Stimulated activated CD4-positive, alpha-beta T cell treated with anti-CD3 and anti-CD28 coated beads, Interleukin-1b, Interleukin-23, amount 100 ng/mL, for 48 hours (primary cell): ENCODE measurements at places on chromosomes 7 and 10.

DNA sequence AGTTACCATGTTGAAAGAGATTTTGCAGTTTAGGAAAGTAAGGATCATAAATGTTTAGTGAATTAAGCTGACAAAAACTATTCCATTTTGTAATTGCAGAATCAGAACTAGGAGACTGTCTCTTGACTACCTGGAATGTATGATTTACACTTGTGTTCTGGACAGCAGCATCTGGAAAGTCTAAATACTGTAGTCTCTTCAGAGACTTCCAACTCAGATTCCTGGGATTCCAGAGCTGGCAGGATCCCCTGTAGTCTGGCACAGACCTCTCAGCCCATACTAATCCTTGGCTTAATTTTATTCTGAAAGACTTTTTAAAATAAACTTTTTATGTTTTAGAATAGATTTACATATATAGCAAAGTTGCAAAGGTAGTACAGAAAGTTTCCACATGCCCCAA, 452.7 kb downstream of the DPP6 start:
- DNase-seq, result no peak

DNA sequence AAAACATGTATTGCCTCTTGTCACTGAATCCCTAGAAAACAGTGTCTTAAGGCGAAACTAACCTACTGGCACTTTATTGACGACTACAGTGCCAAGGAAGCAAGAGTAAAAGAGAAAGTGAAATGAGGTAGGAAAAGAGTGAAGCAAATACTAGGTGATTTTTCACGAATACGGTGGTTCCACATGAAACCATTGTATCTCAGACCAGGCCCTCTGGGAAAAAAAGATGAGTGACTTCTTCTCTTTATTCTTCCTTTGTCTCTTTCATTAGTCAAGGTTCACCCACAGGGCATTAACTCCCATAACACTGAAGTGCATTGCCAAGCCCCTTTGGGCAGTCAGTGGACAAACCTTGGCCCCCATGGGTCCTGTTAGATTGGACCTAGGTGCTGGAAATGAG, 16.2 kb upstream of the MACC1 start:
- no peak for DNase-seq

DNA sequence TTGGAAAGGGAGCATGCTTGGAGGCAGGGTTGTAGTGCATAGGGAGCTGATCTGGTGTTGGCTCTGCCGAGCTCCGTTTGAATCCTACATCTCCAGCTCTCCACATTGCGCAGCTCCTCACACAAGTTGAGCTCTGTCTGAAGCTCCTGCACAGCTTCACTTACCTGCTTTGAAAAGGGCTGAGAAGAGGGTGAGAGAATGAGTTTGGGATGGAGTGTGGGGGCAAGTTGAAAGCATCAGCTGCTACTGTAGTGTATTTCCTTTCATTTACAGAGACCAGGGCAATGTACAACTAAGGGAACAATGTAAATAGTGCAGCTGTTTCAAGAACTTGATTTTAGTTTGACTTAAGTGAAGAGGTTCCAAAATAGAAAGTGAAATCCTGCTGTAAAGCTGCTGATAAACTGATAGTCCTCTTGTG, 88.5 kb downstream of the VTI1A start:
- no peak for DNase-seq

DNA sequence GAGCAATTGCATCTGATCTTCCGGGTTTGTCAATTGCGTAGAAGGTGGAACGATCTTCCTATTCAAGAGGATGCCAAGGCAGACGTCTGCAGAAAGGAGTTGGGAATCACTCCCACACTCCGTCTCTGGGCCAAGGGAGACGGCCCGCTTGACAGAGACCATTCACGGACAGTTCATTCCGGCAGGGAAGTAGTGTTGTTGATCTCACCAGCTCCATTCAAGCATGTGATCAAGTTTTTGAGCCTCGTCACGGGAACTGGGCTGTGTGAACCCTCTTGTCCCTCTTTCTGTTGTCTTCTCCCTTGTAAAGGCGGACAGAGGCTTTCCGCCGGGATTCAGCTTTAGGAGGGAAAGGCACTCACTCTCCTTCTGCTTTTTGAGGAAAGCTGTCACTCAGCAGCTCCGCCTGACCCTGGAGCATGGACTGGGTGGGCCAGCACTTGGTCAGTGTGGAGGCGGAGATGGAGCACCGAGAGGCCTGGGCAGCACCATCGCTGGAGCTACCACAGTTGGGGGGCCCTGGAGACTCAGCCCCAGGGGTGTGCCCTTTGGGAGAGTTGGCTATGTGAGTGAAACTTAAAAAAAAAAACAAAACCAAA, 44.9 kb downstream of the SPDYE5 start:
- no peak for DNase-seq

- DNase-seq, result no peak
These were observed 215.5 kb downstream of the GLRX3 start for GRCh38 chr10:130351466-130352290.

- no peak for DNase-seq
These were observed 174.1 kb downstream of the AHR start for GRCh38 chr7:17472518-17472917.

- DNase-seq, result no peak
These were observed 4.7 kb upstream of the PAX2 start for GRCh38 chr10:100740476-100741377.

DNA sequence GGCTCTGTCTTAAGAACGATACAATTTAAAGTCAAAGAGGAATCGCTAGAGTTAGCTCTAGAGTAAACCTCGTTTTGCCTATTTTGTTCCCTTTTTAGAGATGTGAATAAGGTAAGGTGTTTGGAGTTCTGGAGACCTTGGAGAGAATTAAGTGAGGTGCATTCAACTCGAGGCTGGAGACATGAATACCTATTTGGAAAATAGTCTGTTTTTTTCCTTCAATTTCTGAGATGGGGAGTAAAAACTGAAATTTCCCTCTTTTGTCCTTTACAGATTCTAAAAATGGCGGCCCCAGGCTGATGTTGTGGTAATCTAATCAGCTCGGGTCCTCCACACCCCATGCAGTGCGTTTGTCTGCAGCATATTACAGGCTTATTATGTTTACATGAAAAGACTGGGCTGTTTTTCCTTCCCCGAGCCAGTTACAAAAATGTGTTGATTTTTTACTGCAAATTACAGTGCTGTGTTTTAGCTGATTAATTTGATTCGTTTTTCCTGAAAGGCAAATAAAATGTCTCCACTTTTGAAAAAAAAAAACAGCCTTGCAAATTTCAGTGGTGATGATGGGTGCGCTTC, 1.5 kb downstream of the KMT2E start:
- no peak for DNase-seq

DNA sequence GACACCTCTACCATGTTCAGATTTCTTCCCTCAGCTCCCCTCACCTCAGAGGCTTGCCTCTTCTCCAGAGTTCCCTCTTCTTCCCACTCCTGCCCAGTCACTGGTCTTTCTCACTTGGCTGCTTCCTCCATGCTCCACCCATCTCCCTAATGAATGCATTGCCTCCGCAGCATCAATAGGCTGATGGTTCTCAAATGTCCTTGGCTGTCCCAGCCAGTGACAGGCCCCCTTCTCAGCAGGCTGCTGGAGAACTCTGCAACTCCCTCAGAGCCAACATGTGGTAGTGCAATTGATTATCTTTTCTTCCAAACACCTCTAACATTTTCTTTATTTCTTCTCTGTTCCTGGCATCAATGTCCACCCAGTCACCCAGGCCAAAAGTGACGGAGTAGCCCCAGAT, 218.2 kb downstream of the RELN start:
- DNase-seq, result no peak

- no peak for DNase-seq
These were observed 165.7 kb downstream of the SEMA3D start for GRCh38 chr7:85021101-85021704.

- no peak for DNase-seq
These were observed 66.1 kb downstream of the THNSL1 start for GRCh38 chr10:25082276-25083204.

GRCh38 chr7:127512663-127513062, 72.7 kb downstream of the GCC1 start:
- no peak for DNase-seq

DNA sequence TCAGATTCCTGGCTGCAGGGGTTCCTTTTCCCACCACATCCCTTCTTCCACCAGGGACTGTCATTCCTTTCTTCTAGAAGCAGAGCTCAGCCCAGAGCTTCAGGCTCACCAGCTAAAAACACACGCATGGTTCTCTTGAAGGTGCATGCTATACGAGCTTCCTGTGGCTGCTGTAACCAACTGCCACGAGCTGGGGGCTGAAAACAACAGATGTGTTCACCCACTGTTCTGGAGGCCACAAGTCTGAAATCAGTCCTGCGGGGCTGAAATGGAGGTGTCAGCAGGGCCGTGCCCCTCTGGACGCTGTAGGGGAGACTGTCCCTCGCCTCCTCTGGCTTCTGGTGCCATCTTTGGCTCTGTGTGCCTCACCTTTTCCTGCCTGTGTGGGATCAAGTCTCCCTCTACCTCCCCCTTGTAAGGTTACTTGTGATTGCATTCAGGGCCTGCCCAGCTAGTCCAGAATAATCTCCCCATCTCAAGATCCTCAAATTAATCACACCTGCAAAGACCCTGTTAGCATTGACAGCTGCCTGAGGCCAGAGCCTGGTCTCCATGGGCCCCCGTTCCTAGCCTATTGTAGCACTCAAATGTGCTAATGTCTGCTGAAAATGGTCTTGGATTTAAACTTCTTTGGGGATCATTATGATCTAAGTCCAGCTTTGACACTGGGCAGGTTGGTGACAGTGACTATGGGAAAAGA, 13.7 kb downstream of the RAB19 start:
- no peak for DNase-seq

DNA sequence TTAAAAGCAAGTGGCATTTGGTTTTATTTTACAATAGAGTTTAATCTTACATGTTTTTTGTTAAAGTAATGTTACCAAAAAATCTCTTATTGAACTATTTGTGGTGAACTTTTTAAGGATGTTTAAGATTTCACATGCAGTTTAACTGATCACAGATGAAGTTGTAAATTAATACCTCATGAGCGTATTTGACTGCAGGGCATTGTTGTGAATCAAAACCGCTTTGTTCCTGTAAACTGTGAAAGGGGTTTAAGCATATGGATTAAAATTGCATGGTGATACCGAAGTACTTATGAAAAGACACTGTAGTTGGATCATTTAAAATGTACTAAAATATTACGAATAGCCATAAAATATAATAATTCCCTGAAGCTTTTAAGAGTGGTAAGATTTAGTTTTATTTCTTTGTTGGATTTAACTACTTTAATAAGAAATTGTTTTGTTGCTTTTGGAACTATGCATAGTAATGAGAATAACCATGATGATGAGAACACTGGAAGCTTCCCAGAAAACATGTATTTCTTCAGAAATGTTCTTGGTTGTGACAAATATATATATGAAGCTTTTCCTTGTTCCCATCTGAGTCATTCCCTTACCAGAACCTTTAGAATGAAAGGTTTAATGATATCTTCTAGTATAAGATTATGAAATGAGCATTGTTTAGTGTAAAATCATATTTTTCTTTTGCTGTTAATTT, 131.3 kb downstream of the ADK start:
- DNase-seq, result no peak

DNA sequence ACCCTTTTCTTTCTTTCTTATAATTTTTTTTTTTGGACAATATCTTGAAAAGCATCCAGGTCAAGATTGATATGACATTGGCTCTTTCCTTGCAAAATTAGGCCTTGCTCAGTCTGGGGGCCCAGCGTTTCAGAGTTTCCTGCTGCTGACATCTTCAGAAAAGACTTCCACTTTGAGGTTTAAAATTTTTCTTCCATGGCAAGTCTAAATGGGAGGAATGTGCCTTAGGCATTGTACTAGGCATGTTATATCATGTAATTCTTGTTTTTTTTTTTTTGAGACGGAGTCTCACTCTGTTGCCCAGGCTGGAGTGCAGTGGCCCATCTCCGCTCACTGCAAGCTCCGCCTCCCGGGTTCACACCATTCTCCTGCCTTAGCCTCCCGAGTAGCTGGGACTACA, 48.9 kb upstream of the PDZD8 start:
- DNase-seq, result no peak

- no peak for DNase-seq
These were observed 518.2 kb upstream of the SEMA3D start for GRCh38 chr7:85705076-85705475.

GRCh38 chr7:30976381-30976780, 12.6 kb downstream of the GHRHR start:
- no peak for DNase-seq

- DNase-seq, result no peak
These were observed 31.1 kb upstream of the HIBADH start for GRCh38 chr7:27693794-27694193.

GRCh38 chr7:19024261-19024660, 93.2 kb downstream of the TWIST1 start:
- DNase-seq, result no peak

GRCh38 chr7:140200061-140200989, 23.5 kb upstream of the KDM7A start:
- no peak for DNase-seq

DNA sequence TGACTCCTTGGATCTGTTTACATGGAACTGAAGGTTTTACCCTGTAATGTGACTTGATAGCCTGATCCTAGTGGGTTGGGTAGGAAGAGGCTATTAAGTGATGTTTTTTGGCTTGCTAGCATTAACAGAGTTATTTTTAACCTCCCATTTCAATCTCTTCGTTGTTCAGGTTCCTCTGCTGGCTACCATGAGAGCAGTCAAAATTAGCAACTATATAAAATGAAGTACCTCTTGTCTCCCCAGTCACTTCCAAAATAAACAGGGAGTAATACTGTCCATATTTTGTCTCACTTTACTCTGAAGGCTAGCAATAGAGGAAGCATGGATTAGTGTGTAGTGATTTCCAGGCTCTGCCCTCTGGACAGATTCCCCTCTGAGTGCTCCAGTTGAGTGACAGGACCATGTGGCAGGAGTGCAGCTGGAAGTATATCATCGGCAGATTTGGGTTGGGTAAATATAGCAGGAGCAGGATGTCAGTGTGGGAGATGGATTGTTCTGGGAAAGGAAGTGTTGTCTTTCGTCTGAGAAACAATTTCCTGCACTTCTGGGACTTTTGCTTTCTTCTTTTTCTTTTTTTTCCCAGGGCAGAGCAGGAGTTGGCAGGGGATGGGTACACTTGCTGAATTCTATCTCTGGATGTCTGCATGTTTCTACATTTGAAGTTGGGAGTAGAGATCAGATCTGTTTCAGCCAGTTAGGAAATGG, 35.2 kb downstream of the GBF1 start:
- DNase-seq, result no peak

- no peak for DNase-seq
These were observed 336.0 kb downstream of the AUTS2 start for GRCh38 chr7:69934144-69934903.

DNA sequence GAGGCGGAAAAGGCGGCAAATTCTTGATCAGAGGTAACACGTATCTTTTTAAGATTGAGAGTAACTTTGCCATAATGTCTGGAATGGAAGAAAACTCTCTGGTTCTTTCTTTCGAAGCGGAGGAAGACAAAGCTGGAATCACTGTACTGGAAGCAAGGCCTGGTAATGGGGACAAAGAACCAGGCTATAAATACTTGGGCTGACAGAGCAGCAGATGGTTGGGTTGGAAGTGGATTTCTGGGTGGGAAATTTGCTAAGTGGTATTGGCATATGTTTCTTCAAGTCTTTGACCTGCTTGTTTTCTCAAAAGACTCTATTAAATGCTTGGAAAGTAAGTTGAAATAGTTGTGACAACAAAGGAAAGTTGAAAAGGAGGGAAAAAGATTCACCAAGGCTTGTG, 87.3 kb upstream of the SFMBT2 start:
- no peak for DNase-seq
